Activated T-cell treated with anti-CD3 and anti-CD28 coated beads for 24 hours (primary cell): ENCODE measurements at places on chromosomes 13 and 19.

DNA sequence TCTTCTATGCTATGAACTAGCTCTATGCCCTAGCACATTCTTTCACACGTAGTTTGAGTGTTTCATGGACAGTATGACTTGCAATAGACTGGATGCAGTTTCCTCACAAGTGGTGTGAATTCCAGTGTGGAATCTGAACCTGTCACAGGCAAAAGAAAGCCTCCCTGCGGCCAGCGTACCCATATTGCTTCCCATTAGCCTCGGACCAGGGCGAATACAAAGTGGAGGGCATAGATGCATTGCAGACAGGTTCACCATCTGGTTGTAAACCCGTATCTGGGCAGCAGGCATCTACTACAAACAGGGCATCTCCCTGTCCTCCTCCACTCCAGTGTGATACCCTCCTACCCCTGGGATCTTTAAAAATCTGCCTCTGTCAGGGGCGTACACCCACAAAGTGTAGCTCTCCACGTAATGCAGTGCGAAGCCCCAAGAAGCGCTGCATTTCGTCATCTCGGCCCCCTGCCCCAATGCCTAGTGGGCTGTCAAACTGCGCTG lies 1.4 kb upstream of the CIC start:
- no peak for DNase-seq

GRCh38 chr19:46394402-46394797 lies 19.0 kb downstream of the CCDC8 start:
- DNase-seq, result no peak

DNA sequence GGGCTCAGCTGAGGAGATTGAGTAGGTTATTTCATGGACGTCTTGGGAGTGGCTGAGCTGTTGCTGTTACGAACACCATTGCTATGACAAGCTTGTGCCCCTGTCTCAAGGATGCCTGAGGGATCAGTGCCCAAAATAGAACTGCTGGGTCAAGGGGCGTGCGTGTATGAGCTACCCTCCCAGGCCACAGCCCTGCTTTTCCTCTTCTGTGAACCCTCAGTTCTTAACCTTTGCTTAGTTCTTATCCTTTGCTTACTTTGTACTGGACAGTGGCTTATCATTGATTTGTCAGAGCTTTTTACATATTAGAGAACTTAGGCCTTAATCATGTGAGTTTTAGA lies 9.0 kb downstream of the ARHGAP45 start:
- DNase-seq, result no peak

GRCh38 chr13:110265682-110266430 lies 41.1 kb downstream of the COL4A1 start:
- no peak for DNase-seq

- DNase-seq, result no peak
Observed at GRCh38 chr19:51628153-51628939, 1.9 kb downstream of the SIGLEC5 start.
